NCI-H1417 treated with DMSO at 0.1 percent for 48 hours (cell line): ENCODE measurements at places on chromosomes 16 and 17.

- DNase-seq: no peak
Observed at GRCh38 chr16:86737083-86737482, 158.7 kb downstream of the FOXL1 start.

GRCh38 chr17:82793974-82794630, 42.2 kb downstream of the TBCD start:
- DNase-seq: peak; percentile 10

DNA sequence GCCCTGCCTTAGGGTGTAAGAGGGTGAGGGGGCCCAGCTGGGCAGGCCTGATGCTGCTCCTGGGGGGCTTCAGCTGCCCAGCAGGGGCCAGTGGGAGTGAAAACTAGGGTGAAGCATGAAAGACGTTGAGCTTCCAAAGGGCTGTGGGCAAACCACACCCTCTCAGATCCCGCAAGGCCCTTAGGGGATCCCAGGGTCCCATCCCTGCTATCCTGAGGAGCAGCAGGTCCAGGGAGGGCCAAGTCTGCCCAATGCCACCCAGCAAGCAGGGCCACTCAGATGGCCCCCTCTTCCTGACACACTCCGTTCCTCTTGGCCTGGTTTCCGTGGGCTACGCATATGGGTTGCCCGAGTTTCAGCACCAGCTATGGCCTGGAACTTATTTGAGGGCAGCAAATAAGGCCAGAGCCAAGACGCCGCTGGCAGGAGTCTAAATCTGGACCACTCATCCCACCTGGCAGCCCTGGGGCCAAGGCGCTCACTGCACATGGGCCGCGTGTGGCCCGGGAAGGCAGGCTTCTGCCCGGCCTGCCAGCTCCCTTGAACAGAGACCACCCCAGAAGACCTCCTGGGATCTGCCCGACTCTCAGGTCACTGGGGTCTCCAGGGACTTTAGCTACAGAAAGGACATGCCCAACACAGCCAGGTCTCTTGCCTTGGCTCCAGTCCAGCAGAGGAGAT, 4.2 kb downstream of the ATP2A3 start:
- no peak for DNase-seq

DNA sequence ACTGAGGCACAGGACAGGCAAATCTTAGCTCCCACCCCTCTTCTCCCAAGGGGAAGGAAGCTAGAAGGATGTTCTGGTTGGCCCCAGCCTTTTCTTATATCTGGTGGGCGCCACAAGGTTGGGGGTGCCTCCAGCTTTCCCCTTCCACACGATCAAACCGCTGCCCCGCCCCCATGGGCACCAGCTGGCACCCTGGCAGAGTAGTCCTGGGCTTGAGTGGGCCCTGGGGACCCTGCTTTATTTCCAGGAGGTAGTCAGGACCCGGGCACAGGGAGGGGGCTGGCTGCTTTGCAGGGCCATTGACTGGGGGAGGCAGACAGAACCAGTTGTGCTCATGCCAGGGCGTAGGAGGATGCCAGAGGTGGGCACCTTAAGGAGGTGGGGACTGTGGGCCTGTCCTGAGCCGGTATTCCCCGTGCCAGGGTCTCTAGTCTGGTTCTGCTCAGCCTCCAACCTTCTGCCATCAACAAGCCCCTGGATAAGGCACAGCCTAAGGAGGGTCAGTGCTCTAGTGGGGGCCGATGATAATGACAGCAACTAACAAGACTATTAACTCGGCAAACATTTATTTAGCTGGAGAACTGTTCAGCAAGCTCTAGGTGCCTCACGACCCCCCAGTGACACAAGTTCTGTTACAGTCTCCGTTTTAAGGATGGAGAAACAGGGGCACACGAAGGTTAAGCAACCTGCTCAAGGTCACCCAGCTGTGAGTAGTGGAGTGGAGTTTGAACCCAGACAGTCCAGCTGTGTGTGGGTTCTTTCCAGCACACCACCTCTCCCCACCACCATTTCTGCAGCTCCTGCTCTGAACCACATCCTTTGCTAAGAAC, 7.6 kb upstream of the PPP1R1B start:
- DNase-seq: no peak

DNA sequence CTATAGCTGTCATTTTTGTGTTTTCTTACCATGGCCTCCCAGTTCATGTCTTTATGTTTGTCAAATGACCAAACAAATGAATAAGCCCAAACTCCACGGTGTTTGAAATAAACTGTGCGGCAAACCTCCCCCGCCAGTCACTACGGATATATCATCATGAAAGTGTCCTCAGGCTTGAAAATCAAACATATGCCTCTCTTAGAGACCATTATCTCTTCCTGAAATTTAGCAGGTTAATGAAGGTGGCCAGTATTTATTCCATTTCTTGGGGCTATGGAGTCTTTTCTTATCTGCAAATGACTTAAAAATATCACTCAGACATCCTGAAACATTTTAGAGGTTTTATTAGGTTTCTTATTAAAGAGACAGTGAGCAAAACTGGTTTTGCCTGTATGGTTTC, 610.3 kb upstream of the CDH5 start:
- no peak for DNase-seq

GRCh38 chr17:6028294-6028693, 41.9 kb upstream of the WSCD1 start:
- no peak for DNase-seq

GRCh38 chr16:84884596-84885341, 65.0 kb downstream of the CRISPLD2 start:
- DNase-seq: no peak

DNA sequence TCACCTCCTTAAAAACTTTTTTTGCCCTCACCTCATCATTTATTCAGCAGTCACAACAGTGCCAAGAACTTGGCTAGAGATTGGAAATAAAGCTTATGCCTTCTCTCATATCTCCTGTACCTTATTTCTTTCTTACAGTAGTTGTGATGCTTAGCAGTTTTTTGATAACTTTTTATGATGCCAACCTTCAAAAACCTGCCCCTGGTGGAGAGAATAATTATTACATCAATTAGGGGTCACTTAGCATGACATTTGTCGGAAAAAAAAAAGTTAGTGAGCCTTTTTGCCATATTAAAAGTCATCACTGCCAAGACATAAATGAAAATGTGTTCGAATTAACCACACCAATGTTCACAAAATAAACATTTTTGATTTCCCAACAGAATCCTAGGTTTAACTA, 296.6 kb downstream of the WWOX start:
- DNase-seq: no peak

- no peak for DNase-seq
Observed at GRCh38 chr16:86809458-86809955, 231.2 kb downstream of the FOXL1 start.

DNA sequence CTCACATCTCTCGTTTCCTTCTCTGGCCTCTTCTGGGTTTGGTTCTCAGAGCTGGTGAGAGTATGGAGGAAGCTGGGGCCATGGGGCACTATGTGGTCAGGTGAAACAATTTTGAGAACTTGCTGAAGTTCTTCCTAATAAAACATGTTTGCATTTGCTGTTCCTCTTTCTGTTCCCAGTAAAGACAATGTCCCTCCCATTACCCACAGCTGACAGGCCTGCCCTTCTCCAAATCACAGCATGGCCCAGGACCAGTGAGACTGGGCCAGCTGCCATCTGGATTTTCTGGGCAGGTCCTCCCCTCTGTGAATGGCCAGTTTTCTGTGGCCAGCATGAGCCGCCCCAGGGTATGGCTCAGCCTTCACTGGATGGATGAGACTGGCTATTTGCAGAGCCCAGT, at the start of gene CD300H:
CD300H (minus strand) TSS at position 113 of the 400 bp plus-strand sequence.
- no peak for DNase-seq
